ENCODE measurements at places on chromosomes 1 and 21. TPM values are rescaled to one million over a fixed set of nuclear protein-coding genes. Genes with fewer than 3 reads are reported as not detected.

SPRR1B gene
- not detected for total RNA-seq

DNA sequence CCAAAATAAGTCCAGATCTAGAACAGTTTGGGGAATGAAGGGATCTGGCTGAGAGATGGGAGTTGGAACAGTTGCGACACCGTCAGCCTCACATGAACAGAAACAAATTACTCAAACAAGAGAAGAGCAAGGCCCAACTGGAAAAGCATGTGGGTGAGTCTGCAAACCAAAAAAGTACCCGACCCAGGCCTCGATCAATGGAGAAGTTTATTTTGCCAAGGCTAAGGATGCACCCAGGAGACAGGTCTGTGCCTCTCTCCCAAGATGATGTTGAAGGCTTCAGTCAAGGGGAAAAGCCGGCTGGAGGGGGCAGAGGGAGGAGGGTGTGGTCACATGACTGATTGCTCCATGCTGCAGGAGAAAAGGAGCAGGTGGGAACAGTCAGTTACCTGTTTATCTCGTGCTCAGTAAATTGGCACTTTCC lies 42.3 kb downstream of the KRTAP10-1 start:
- H3K4me3 ChIP-seq: no peak overlapping the region
- H3K36me3 ChIP-seq: no peaks in the 10 kb centered on the region
- no peak for DNase-seq
- H3K4me1 ChIP-seq: no peaks in the 10 kb centered on the region
- no peak overlapping the region for H3K27ac ChIP-seq

- peaks cover 15% of the 10 kb centered on the region for H3K27me3 ChIP-seq
- H3K27ac ChIP-seq: no peak overlapping the region
- no peak overlapping the region for H3K4me3 ChIP-seq
These were observed 394.9 kb downstream of the NPHP4 start for GRCh38 chr1:5597171-5597850.

GRCh38 chr1:8367571-8368194 lies 49.8 kb downstream of the SLC45A1 start:
- H3K27me3 ChIP-seq: no peaks in the 10 kb centered on the region
- no peak for DNase-seq

DNA sequence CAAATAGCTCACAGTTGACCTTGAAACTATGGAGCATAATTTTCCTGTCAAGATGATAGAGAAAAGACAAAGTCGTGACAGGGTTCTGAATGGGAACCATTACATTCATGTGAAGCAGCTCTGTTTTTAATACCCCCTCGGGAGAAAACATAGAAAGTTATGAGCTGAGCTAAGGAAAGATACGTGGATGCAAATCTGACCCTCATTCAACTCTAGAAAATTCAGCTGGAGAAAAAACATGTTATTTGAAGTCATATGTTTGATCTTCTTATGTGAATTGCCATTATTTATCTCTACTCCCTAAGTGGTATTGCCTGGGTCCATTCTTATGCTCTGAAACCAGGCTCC lies 48.0 kb upstream of the LRRC52 start:
- H3K27ac ChIP-seq: no peak overlapping the region
- no peak overlapping the region for H3K4me3 ChIP-seq
- DNase-seq: no peak
- peaks cover 12% of the 10 kb centered on the region for H3K4me1 ChIP-seq
- no peaks in the 10 kb centered on the region for H3K27me3 ChIP-seq

DNA sequence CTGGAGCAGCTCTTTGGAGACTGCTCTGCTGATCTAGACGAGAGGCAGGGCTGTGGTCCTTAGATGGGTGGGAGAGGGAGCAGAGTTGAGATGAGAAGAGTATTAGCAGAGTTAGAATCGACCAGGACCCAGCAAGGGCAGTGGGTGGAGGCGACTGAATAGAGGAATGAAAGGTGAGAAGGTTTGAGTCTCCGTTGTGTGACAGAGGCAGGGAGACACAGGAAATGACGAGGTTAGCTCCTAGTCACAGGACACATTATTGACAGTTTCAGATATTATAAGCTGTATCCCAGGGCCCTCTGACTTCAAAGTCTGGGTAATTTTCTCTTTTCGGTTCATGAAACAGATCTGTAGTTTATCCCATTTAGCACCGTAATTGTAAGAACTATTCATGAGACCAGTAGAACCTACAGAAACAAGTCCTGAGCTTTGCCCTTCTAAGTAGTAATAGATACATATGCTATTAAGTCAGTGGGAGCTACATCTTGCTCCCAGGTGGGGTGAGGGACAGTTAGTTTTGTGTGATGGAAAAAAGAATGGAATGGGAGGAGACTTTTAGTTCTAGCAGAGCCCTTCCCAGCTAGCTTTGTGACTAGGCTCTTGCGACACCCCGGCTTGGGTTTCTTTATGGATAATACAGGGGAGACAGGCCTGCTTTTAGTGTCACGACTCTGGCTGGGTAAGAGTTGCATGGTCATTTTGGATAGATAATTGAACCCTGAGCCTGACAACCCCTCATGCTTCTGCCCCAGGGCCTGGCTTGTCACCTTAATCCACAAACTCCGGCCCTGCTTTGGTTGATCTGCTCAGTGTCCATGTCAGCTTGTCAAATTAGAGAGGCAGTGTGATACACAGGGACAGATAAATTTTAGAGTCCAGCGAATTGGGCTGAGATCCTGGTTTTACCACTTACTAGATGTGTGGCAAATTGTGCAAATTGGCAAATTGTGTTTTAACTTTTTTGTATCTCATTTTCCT lies 70.2 kb downstream of the UCK2 start:
- DNase-seq: no peak
- H3K27ac ChIP-seq: peak overlapping the region; percentile 63
- peaks cover 16% of the 10 kb centered on the region for H3K36me3 ChIP-seq
- H3K4me3 ChIP-seq: no peak overlapping the region

FNDC5 gene
- total RNA-seq: 66.2 TPM

GRCh38 chr1:152118915-152119314 lies 3.7 kb upstream of the TCHH start:
- no peaks in the 10 kb centered on the region for H3K4me1 ChIP-seq
- no peak overlapping the region for H3K27ac ChIP-seq
- no peak for DNase-seq

GRCh38 chr1:2800664-2801045 lies 838 bp downstream of the TTC34 start:
- H3K27ac ChIP-seq: no peak overlapping the region
- peaks cover 36% of the 10 kb centered on the region for H3K27me3 ChIP-seq
- DNase-seq: no peak
- no peaks in the 10 kb centered on the region for H3K4me1 ChIP-seq

GRCh38 chr1:159746666-159747065 lies 32.3 kb upstream of the CRP start:
- H3K27me3 ChIP-seq: no peaks in the 10 kb centered on the region
- DNase-seq: no peak

GRCh38 chr1:179728271-179728670 lies 14.8 kb upstream of the FAM163A start:
- no peak overlapping the region for H3K27ac ChIP-seq
- no peak for DNase-seq
- no peaks in the 10 kb centered on the region for H3K4me1 ChIP-seq
- no peaks in the 10 kb centered on the region for H3K27me3 ChIP-seq

PRKAA2 gene
- total RNA-seq: not detected

RIPPLY3 gene
- not detected for total RNA-seq

GRCh38 chr1:173422456-173422976 lies 54.6 kb upstream of the PRDX6 start:
- H3K36me3 ChIP-seq: no peaks in the 10 kb centered on the region
- H3K27me3 ChIP-seq: no peaks in the 10 kb centered on the region
- H3K4me1 ChIP-seq: peaks cover 4% of the 10 kb centered on the region

OR2AK2 gene
- not detected for total RNA-seq

- H3K4me1 ChIP-seq: peaks cover 18% of the 10 kb centered on the region
- no peaks in the 10 kb centered on the region for H3K36me3 ChIP-seq
- DNase-seq: no peak
- H3K27me3 ChIP-seq: no peaks in the 10 kb centered on the region
- H3K4me3 ChIP-seq: no peak overlapping the region
These were observed 34.5 kb upstream of the DIPK1A start for GRCh38 chr1:92995441-92996430.

ATPAF1 gene
- 54.3 TPM for total RNA-seq

DCST1 gene
- total RNA-seq: not detected

LIN28A gene
- total RNA-seq: not detected

DNA sequence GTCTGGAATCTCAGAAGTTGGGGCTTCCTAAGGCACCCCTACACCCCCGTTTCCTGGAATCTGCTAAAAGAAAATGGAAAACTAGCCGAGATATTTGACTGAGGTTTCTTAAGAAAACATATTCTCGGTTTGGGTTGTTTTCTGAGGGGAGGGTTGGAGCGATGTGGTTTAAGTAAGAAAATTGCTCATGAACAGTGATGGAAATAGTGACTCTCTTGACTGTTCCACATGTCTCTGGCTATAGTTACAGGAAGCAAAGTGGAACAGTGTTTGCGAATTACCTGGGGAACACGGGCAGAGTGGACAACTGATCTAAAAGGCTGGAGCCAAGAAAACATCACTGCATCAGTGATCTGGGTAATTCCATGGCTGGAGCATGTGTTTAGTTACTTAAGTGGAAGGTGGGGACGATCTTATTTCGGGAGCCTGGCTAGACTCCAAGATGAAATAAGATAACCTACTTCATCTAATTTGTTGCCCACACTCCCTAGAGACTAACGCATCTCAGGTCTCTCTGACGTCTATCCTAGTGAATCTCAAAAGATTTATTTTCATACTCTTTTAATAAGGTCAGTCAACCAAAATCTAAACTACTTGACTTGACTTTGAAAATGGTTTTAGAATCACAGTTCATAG lies 92.4 kb downstream of the KCNJ15 start:
- H3K27me3 ChIP-seq: peaks cover 13% of the 10 kb centered on the region
- peak; percentile 17 for DNase-seq
- no peak overlapping the region for H3K27ac ChIP-seq
- peaks cover 10% of the 10 kb centered on the region for H3K4me1 ChIP-seq

CFAP74 gene
- total RNA-seq: not detected

OR2T35 gene
- not detected for total RNA-seq

- DNase-seq: no peak
- no peaks in the 10 kb centered on the region for H3K36me3 ChIP-seq
These were observed 5.8 kb upstream of the MAGOH start for GRCh38 chr1:53244141-53244540.

OPTC gene
- not detected for total RNA-seq

SHCBP1L gene
- total RNA-seq: not detected

DNA sequence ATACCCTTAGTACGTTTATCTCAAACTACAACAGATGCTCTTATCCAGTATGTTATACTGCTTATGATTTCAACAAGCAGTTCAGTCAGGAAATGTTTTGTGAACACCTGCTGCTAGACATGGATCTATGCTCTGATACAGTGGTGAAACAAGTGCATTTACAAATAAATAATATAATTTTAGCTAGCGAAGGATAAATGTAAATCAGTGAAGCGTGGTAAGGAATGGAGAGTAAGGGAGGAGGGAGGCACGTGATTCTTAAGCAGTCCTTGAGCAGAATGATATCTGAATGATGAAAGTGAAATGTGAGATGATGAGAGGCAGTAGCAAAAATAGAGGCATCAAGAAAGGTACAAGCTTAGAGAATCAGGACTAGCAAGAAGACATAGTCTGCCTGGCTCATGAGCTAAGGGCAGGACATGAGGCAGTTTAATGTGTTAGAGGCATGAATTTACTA lies 6.3 kb downstream of the TSNAX start:
- H3K4me1 ChIP-seq: peaks cover 3% of the 10 kb centered on the region
- no peak for DNase-seq
- no peak overlapping the region for H3K4me3 ChIP-seq
- H3K27me3 ChIP-seq: no peaks in the 10 kb centered on the region
- H3K36me3 ChIP-seq: peaks cover 34% of the 10 kb centered on the region
- H3K27ac ChIP-seq: no peak overlapping the region

HAO2 gene
- not detected for total RNA-seq

DIRAS3 gene
- total RNA-seq: 0.42 TPM

MACO1 gene
- total RNA-seq: 17.5 TPM

GRCh38 chr1:98480271-98480670 lies 181.2 kb upstream of the SNX7 start:
- no peak overlapping the region for H3K4me3 ChIP-seq
- H3K36me3 ChIP-seq: no peaks in the 10 kb centered on the region
- H3K27ac ChIP-seq: peak overlapping the region; percentile 20

DNA sequence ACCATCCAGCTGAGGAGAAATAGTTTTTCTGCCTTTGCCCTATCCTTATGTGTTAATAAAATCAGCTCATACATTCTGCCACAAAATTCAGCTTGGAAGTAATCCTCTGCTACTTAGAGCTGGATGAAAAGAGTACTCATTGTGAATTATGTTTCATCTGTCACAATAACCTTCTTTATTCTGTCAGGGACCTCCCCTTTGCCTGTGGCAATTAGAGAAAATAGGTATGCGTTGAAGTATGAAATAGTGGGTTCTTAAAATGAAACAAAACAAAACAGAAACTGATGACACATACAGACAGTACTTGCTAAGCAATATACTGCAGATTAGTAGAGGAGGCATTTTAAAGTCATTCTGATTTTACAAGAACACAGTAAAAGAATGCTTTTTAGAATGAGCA lies 578.5 kb downstream of the USP25 start:
- H3K27me3 ChIP-seq: no peaks in the 10 kb centered on the region
- DNase-seq: peak; percentile 62
- H3K4me1 ChIP-seq: peaks cover 21% of the 10 kb centered on the region
- no peaks in the 10 kb centered on the region for H3K36me3 ChIP-seq

GRCh38 chr1:83029916-83030315 lies 969.0 kb downstream of the TTLL7 start:
- no peaks in the 10 kb centered on the region for H3K4me1 ChIP-seq
- H3K27ac ChIP-seq: no peak overlapping the region
- DNase-seq: no peak
- H3K36me3 ChIP-seq: no peaks in the 10 kb centered on the region
- H3K4me3 ChIP-seq: no peak overlapping the region
- no peaks in the 10 kb centered on the region for H3K27me3 ChIP-seq

DNA sequence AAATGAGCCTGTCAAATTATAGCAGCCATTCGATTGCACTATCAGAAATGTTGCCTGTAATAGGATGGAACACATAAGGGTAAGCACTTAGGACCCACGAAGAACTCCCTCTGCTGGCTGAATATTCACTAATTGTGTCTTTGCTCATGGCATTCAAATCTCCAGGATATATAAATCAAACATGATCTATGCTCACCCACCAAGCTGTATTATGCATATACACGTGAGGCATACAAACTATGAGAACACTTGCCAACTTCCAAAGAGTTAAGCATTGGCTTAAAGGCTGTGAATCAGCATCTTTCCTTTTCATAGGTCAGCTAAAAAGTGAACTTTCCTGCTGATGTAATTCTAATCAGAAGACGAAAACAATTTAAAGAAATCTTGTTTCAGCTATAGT lies 34.5 kb downstream of the TMPRSS15 start:
- H3K27me3 ChIP-seq: no peaks in the 10 kb centered on the region
- H3K4me3 ChIP-seq: no peak overlapping the region
- no peak overlapping the region for H3K27ac ChIP-seq

- H3K4me3 ChIP-seq: no peak overlapping the region
- no peaks in the 10 kb centered on the region for H3K4me1 ChIP-seq
- H3K27ac ChIP-seq: no peak overlapping the region
- DNase-seq: no peak
These were observed 33.9 kb downstream of the ETS2 start for GRCh38 chr21:38839328-38840286.

DNA sequence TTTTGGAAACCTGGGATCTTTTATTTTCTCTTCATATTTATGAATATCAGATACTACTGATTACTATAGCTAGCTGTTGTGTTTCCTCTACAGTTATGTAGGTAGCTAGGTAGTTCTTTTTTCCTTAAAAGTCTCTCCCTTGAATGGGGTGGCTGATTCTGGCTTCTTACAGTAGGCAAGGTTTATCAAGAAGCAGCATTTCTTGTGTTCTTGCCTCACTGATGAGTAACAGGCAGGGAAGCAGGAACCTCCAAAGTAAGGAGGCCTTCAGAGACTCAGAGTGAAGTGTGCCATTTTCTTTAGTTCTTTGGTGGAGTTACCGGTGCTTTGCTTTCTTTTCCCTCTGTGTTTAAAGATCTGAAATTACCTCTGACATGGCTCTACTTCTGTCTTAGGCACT lies 56.0 kb downstream of the ZMYM4 start:
- H3K27ac ChIP-seq: no peak overlapping the region
- no peaks in the 10 kb centered on the region for H3K27me3 ChIP-seq
- no peak overlapping the region for H3K4me3 ChIP-seq

Data from SJCRH30 (cell line).